Activated CD8-positive, alpha-beta memory T cell treated with anti-CD3 and anti-CD28 coated beads for 4 hours (primary cell): ENCODE measurements at places on chromosomes 4 and X.
A peak's percentile ranks its signal among the peaks of the same experiment; 100 is the strongest.

GRCh38 chr4:15378062-15378461 is 49.8 kb upstream of the C1QTNF7 start:
- DNase-seq = no peak

DNA sequence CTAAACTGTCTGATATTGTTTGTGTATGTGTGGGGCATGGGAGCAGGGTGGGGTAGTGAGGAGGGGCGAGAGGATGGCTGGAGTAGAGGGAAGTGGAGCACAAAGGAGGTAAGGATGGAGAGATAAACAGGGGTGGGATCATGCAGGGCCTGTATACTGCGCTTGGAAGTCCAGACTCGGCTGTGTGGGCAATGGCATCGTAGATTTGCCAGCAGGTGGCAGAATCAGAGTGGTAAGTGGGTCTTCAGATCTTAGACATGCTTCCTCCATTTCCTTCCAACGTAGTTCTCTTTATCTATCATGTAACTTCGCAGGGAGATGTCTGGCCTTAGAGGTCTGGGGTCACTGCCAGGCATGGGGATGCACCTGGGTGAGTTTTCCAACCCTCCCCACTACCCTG is 155.5 kb downstream of the PDGFRA start:
- no peak for DNase-seq

- no peak for DNase-seq
Measured at GRCh38 chr4:8191136-8191747, 7.8 kb upstream of the SH3TC1 start.

DNA sequence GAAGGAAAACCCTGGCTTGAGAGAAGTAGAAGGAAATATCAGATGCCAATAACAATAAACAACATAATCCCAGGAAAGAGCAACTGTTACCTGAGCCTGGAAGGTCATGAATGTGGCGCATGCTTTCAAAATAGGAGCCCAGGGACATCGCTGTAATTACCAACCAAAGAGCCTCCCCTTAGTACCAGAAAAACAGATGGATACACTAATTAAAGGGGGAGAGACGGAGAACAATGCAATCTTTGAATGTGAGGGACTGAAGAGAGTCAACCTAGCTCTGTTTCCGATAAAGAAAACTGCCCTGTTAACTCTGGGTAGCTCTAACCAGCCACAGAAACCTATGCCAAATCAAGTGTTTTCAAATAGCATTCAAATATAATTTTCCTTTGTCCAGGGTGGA is 161.4 kb downstream of the ENOX2 start:
- no peak for DNase-seq

- DNase-seq = no peak
Measured at GRCh38 chr4:24674279-24674678, 89.9 kb upstream of the DHX15 start.

- DNase-seq = no peak
Measured at GRCh38 chr4:150002561-150002960, 75.7 kb upstream of the DCLK2 start.

DNA sequence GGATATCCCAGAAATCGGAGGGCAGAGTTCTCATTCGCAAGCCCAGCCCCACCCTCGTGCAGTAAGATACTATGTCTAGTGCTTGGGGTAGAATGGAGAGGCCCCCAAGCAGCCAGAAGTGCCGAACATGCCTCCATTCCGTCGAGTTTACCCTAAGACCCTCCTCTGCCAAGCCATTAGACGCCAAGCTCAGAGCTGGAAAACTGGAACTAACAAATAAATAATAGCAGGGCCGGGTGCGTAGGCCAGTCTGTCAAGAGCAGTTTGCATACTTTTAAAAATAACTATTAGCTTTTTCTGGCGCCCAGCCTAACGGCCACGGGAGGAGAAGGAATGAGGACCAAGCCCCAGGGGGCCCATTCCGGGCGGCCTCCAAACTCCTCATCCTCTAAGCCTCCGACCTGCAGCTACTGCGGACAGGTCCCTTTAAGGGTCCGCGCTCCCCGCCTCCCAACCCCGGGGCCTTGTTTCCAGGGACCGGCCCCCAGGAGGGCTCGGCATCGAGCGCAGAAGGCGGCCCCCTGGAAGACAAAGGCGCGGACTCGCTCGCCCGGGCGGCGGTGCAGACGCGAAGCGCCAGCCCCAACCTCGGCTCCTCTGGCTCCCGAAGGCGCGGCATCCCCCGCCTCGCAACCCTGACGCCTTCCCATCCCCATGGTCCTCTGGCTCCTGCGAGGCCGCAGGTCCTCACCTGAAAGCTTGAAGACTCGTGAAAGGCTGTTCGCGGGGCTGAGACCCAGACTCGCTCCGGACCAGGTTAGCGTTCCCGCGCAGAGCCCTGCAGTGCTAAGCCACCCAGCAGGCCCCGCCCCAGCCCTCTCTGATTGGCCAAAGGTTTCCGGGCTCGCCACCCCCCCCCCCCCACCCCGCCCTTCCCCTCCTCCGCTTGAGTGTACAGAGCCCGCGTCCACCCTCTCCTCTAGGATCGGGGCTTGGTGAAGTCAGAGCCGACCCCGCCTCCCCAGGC is at the start of gene TMSB15A:
Gene TMSB15A (minus strand): TSS at position 765 of the 967 bp plus-strand sequence.
- DNase-seq = peak; percentile 14

DNA sequence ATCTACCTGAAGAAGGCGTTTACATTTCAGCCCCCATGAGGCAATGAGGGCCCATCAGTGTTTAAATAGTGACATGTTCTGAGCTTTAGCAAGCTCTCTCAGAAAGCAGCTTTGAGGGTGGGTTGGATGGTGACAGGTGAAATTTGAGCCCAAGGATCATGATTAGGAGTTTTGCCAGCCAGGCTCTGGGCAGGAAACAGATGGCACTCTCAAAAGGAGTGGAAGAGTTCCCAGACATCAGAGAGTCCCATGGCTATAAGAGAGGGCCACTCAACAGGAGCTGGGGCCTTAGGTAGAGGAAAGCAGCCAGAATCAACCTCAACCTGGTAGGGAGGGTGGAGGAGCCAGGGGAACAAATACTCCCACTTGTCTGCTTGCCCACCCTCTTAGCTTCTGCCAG is 499.8 kb downstream of the MID1IP1 start:
- DNase-seq = no peak

GRCh38 chr4:155676430-155676825 is 9.8 kb downstream of the GUCY1A1 start:
- no peak for DNase-seq

GRCh38 chr4:169121861-169122382 is 111.9 kb upstream of the CBR4 start:
- no peak for DNase-seq

GRCh38 chrX:150152546-150152945 is 210.6 kb upstream of the MAMLD1 start:
- no peak for DNase-seq

GRCh38 chr4:54924891-54925290 is 200.5 kb downstream of the KDR start:
- no peak for DNase-seq

GRCh38 chr4:101701551-101701950 is 89.0 kb upstream of the BANK1 start:
- DNase-seq = no peak
